MM.1S (cell line): ENCODE measurements at places on chromosomes 7 and 10.

DNA sequence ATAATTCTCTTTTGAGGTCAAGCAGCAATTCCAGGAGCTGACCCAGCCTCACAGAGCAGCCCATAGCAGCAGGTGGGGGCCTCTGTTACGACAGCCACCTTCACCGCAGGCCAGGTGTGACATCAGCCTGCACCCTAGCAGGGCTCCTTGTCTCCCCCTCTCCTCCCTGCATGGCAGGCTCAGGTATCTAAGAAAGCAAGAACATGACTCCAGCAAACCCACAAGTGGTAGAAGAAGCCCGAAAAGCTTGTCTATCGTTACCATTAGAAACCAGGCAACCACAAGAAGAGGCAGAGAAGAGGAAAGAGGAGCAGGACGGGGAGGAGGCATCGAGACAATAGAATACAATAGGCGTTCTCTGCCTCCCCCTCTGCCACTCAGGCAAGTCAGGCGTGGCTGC, 104.0 kb upstream of the PRR15 start:
- no peak for DNase-seq

DNA sequence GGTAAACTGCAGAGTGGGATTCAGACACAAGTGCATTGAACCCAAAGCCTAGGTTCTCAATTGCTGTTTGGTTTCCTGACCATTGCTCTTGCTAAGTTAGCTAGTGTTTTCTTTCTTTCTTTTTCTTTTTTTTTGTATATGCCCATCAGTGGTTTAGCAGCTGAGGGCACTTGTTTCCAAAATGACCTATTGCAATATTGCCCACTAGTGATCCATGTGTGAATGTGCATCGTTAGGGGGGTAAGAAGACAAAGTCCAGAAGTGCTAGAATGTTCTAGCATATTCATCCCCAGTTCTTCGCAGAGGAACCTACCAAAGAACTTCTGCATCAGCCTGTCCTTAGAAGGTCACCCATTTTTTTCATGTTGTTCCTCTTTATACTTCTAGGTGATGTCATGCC, 252.8 kb upstream of the GPR26 start:
- peak; percentile 35 for DNase-seq

GRCh38 chr7:45670717-45671116, 96.5 kb downstream of the ADCY1 start:
- no peak for DNase-seq

GRCh38 chr7:149175150-149175549, 20.2 kb upstream of the ZNF282 start:
- DNase-seq, result no peak

DNA sequence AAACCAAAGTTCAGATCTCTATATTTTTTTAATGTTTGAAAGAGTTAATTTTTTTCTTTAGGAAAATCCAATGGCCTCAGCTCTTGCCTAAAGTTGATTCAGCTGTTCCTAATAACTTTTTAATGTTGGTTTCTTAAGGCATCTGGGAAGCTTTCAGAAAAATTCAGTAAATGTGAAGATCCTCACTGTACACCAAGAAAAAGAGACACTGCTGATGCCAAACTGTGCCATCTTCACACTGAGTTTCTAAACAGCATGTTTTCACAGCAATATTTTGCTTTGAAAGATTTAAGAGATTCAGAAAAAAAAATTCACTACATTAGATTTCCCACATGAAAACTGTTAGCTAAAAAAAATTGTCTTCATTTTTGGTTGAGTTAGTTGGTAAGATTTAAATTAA, 249.4 kb downstream of the NEBL start:
- DNase-seq, result no peak

GRCh38 chr10:117656385-117657367, 114.1 kb downstream of the EMX2 start:
- peak; percentile 35 for DNase-seq

DNA sequence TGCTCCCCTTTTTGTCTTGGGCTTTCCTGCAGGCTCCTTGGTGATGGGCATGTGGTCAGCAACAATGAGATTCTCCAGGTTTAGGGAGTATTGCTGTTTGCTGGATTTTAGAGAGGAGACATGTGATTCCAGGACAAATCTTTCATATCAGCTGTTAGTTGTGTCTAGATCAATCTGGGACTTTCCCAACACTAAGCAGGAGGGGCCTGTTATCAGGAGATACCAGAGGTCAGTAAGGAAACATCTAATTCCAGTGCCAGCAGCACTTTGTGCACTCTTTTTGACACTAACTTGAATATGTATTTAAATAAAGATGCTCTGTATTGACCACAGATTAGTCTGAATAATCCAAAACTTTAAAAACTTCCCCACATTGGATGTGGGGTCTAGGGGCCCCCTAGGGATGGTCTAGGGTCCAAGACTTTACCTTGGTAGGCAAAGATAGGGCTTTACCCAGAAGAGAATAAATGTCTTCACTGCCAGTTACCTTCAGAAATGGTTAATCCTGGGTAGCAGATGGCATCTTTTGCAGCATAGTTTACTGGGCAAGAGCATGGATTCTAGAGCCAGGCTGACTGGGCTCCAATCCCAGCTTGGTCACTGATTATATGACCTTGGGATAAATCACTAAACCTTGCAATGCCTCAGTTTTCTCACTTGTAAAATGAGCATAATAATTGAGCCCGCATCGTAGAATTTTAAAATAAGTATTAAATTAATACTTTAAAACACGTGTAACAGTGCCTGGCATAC, 6.4 kb upstream of the FIGNL1 start:
- no peak for DNase-seq

DNA sequence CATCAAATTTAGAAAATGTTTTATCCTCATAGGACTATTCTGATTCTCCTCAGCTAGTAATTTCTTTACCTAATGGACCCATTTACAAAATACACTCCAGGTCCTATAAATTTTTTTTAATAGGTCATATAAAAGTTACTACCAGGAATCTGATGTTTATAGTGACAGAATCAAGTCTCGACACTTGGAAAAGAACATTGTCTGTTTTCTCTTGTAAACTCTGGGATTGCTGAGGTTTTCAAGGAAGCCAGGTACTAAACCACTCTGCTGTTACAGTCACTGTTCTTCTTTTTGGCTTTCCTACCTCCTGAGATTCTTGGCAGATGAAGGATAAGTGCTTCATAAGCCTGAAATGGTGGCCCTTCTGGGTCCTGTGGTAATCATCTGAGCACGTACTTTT, 493.1 kb downstream of the AUTS2 start:
- no peak for DNase-seq
